ENCODE measurements at places on chromosomes 3 and 15.
A peak's percentile ranks its signal among the peaks of the same experiment; 100 is the strongest.

- DNase-seq, result no peak
These were observed 26.6 kb upstream of the SYNPR start for GRCh38 chr3:63251499-63251898.

- no peak for DNase-seq
These were observed 163.2 kb downstream of the SYNPR start for GRCh38 chr3:63441262-63441661.

DNA sequence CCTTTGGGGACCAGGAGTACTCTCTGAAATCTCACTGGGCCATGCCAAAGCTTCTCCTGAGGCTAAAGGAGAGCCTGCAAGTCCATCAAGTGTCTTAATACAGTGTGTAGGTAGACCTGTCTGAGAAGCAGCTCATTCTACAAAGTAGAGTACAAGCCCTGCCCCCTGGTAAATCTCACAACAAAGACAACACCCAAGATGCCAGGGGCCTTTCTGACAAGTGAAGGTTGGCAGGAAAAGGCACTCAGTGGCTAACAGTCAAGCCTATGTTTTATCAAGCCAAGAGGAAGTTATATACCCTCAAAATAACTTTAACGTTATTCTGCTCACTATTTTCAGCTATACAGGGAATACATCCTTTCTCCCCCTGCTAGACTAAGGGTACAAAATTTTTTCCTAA lies 58.3 kb downstream of the NMNAT3 start:
- no peak for DNase-seq

DNA sequence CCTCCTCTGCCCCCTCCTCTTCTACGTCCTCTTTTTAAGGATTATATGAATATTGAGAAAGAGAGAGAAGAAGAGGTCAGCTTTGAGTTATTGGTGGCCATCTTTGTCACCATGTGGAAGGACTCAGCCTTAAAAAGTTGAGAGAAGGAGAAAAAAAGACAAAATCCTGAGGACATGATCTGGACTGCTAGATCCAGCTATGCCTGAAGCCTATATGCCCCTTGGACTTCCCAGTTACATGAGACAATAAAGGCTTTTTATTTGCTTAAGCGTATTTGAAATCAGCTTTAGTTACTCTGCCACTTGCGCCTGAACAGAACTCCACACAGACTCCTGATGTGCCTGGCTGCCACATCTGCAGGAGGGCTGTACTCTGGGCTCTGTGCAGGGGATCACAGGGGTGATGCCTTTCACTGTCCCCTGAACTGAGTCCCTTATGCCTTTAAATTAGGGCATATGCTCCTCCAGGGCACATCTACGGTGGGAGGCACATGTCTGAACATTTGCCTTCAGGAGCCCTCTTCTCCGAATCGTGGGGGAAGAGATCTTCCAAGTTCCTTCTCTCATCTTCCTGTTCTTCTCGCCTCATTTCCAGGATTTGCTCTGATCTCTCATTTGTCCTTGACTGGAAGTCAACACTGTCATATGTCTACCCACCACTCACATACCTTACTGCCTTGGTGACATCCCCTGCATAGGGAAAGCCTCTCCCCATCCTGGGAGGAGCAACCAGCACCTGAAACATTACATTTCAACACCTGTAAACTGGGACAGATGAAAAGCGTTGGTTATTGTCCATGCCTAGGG lies 14.0 kb upstream of the PLA2G4E start:
- DNase-seq, result no peak

GRCh38 chr3:133746712-133747066 lies 496 bp downstream of the TF start:
- DNase-seq, result peak; percentile 56

GRCh38 chr3:195143221-195143620 lies 127.7 kb downstream of the XXYLT1 start:
- DNase-seq, result no peak

DNA sequence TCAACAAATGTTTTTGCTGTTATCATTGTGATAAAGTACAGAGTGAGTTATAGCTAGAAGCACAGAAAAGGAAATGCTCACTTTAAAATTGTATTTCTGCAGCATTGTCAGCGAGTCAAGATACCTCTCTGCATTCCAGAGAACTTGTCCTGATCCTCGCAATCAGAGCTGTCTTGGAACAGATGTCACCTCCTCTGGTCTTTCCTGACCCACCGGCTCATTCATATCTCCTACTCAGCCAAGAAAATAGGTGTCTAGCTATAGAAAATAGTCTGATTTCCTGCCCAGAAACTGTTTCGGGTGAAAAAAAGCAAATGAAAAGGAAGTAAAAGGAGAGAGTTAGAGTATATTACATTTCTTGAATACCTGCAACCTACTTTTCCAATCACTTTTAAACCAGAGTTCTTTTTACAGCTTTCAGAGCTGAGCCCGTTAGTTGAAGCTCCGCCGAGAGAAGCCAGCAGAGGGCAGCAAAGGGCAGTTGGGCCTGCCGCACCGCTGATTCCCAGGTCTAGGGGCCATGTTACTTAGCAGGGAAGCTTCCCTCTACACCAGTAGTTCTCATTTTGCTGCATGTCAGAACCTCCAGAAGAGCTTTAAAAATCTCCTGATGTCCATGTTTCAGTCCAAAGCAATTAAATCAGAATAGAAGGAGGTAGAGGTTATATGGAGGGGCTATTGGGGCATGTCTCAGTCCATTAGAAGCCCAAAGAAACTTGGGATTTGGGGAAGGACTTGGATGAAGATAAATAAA lies 185.7 kb upstream of the THRB start:
- DNase-seq, result peak; percentile 11

GRCh38 chr3:13332158-13332557 lies 88.0 kb downstream of the NUP210 start:
- DNase-seq, result no peak

DNA sequence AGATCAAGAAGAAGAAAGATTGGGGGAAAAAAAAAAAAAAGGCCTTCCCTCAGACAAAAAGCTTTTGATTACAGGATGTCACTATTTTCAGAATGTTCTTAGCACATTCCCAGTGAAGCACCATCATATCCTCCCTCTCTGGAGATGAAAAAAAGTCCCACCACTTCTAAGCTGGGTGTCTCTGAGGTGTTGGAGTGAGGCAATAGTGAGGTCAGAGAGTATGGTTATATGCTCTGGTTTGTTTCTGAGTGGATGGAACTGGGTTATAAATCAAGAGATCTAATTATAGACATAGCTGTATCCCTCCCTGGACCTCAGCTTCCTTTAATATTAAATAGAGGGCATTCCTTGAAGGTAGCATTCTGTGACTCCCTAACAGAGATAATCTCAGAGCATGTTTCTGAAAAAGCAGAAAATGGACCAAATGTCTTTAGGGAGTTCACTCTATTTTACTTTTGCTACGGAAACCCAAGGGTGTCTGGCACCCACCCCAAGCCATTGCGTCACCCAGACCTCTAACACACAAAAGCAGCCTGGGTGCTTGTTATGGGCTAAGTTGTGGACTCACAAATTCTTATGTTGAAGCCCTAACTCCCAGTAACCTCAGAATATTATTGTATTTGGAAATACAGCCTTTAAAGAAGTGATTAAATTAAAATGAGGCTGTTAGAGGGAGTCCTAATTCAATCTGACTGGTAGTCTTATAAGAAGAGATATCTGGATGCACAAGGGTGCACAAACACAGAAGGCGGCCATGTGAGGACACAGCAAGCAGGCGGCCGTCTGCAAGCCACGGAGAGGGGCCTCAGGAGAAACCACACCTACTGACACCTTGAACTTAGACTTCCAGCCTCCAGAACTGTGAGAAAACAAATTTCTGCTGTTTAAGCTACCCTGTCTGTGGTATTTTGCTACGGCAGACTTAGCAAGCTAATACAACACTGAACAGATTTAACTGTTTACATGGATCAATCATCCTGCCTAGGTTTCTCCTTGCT lies 81.5 kb downstream of the MB21D2 start:
- no peak for DNase-seq

- no peak for DNase-seq
These were observed 4.4 kb downstream of the CMTM6 start for GRCh38 chr3:32498252-32498651.

GRCh38 chr15:25171111-25171811 lies 216.5 kb downstream of the SNRPN start:
- no peak for DNase-seq

GRCh38 chr3:177642042-177642803 lies 444.9 kb upstream of the TBL1XR1 start:
- DNase-seq, result no peak

DNA sequence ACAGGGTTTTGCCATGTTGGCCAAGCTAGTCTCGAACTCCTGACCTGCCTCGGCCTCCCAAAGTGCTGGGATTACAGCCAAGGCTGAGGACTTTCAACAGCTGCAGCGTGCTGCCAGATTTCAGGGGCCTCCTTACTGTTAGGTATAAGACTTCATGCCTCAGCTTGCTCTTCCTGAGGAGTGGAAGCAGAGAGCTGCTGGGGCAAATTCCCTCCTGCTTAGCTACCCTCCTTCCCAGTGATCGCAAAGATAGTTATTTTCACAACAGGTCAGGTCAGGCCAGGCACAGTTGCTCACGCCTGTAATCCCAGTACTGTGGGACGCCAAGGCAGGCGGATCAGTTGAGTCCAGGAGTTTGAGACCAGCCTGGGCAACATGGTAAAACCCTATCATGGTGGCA lies 2.6 kb upstream of the CPNE9 start:
- DNase-seq, result no peak

DNA sequence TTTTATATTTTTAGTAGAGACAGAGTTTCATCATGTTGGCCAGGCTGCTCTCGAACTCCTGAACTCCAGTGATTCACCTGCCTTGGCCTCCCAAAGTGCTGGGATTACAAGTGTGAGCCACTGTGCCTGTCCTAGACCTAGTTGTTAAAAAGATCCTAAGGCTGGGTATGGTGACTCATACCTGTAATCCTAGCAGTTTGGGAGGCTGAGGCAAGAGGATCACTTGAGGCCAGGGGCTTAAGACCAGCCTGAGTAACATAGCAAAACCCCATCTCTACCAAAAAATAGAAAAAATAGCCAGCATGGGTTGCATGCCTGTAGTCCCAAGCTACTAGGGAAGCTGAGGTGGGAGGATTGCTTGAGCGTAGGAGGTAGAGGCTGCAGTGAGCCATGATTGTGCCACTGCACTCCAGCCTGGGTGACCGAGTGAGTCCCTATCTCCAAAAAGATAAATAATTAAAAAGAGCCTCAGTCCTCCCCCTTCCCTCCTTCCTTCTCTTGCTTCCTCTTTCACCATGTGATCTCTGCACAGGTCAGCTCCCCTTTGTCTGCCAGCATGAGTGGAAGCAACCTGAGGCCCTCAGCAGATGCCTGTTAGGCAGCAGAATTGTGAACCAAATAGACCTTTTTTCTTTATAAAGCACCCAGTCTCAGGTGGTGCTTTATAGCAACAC lies 9.8 kb upstream of the FNDC3B start:
- no peak for DNase-seq

- DNase-seq, result no peak
These were observed 154.6 kb downstream of the MAGI1 start for GRCh38 chr3:65884071-65884470.

GRCh38 chr3:194281766-194282165 lies 69.4 kb downstream of the CPN2 start:
- DNase-seq, result no peak

DNA sequence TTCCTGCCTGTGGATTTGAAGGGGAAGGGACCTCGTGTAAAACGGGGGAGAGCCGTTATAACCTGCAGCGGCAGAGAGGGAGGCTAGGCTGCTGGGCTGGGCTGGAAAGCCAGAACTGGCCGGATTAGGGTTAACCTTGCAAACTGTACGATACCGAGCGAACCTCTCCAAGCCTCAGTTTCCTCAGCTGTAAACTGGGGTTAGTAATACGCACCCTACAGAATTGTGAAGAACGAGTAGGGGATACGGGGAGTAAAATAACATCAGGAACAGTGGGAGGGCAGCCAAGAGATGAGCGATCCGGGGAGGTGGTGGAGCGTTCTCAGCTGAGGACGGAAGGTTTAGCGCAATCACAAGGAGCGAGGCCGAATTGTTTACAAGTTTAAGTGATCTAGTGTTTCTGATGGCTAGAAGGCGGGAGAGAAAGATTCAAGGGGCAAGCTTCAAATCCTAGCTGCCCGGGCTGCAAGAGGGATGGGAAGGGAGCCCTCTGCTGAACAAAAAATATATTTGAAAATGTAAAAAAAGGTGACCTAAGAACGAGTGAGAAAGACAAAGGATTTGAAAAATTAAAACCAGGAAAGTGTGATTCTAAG lies 768 bp upstream of the SEMA5B start:
- DNase-seq, result peak; percentile 67

GRCh38 chr3:129673897-129674797 lies 67.7 kb upstream of the PLXND1 start:
- no peak for DNase-seq

- DNase-seq, result no peak
These were observed 87.0 kb downstream of the SV2B start for GRCh38 chr15:91186904-91187656.

- DNase-seq, result peak; percentile 98
These were observed at the start of gene MANF for GRCh38 chr3:51384726-51385473. Gene MANF (plus strand): TSS chr3:51385291. CDS start chr3:51385343, 52 bp downstream.

DNA sequence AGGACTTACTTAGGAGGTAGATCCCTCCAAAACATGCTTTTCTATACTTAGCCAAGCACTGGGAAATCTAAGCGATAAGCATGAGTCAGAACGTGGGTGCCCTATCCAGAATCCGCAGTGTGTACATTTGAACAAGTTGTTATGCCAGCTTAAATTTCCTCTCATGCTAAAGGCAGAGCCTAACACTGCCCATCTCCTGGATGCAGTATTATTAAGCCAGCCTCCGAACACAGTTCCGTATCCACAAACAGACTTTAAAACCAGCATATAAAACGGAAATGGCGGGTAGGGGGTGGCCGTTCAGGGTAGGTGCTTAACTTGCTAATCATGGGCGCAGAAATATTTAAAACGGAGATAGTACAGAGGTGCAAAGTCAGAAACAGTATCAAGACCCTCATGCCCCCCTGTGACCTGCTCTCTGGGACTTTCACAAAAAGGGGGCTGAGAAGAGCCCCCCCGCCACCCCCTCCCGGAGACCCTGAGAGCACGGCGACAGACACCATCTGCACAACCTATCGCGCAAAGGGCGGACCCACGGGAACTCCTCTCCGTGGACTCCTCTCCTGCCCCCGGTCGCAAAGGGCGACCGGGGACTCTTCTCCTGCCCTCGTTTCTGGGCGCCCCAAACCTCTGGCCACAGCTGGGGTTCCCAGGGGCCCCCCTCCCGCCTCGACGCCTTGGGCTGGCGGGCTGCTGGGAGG lies 889 bp upstream of the LRRIQ4 start:
- no peak for DNase-seq

DNA sequence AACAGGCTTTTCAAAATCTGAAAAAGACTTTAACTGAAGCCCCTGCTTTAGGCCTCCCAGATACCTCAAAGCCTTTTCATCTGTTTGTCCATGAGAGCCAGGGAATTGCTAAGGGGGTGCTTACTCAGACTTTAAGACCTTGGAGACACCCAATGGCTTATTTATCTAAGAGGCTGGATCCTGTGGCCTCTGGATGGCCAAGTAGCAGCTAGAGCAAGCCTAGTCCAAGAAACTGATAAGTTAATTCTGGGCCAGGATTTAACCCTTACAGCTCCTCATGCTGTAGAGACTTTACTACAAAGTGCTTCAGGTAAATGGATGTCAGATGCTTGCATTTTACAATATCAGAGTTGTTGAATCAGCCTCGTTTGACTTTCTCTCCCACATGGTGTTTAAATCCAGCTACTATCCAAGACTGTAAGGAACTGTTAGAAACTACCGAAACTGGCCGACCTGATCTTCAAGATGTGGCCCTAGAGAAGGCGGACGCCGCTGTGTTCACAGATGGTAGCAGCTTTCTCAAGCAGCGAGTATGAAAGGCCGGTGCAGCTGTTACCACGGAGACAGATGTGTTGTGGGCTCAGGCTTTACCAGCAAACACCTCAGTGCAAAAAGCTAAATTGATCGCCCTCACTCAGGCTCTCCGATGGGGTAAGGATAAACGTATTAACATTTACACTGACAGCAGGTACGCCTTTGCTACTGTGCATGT lies 3.3 kb downstream of the DET1 start:
- DNase-seq, result no peak
